ENCODE measurements at places on chromosomes 16 and 17.

GRCh38 chr17:77011173-77012011, 129.4 kb upstream of the SEC14L1 start:
- DNase-seq: no peak

DNA sequence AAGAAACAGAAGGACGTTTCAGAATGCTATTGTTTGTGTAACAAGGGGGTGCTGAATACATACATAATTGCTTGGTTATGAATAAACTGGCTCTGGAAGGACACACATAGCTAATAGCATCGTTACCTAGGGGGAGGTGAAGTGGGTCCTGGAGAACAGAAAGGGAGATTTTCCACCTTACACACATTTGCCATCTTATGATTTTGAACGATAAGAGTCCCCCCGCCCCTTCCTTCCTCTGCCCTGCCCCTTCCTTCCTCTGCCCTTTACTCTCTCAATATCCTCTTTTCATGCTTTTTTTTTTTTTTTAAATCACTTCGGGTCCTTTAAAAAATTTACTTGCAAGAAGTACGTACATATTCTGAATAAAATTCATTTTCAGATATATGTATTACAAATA, 902 bp upstream of the DHRS7B start:
- no peak for DNase-seq

GRCh38 chr17:64244165-64244564, 18.9 kb downstream of the TEX2 start:
- no peak for DNase-seq

GRCh38 chr17:17783116-17783824, 53.5 kb downstream of the SREBF1 start:
- DNase-seq: peak; percentile 49

DNA sequence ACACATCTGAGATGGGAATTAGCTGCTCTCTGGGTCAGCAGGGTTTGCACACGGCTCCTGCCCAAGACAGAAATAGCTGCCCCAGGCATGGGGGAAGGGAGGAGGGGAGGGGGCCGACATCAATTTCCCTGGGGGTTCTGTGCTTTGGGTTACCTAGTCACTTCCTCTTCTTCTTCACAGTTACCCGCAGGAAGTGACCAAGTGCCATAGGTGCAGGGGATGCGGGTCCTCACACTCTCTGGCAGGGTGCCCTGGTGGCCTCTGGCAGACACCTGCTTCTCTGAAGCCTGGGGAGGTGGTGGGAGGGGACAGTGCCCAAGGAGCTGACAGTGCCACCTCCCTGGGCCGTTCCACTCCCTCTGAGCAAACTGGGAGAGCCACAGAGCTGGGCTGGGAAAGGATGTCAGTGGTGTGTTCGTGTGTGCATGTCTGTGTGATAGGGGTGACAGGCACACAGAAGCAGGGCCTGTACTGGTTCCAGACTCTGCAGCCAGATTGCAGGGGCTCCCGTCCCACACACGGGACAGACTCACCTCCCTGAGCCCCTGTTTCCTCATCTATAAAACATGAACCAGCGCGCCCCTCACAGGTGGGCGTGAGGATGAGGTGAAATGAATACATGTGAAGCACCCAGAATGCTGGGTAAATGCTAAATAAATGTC, 18.2 kb downstream of the SCN4A start:
- DNase-seq: no peak

- no peak for DNase-seq
Measured at GRCh38 chr16:60755907-60756306, 1280.3 kb downstream of the CDH8 start.

DNA sequence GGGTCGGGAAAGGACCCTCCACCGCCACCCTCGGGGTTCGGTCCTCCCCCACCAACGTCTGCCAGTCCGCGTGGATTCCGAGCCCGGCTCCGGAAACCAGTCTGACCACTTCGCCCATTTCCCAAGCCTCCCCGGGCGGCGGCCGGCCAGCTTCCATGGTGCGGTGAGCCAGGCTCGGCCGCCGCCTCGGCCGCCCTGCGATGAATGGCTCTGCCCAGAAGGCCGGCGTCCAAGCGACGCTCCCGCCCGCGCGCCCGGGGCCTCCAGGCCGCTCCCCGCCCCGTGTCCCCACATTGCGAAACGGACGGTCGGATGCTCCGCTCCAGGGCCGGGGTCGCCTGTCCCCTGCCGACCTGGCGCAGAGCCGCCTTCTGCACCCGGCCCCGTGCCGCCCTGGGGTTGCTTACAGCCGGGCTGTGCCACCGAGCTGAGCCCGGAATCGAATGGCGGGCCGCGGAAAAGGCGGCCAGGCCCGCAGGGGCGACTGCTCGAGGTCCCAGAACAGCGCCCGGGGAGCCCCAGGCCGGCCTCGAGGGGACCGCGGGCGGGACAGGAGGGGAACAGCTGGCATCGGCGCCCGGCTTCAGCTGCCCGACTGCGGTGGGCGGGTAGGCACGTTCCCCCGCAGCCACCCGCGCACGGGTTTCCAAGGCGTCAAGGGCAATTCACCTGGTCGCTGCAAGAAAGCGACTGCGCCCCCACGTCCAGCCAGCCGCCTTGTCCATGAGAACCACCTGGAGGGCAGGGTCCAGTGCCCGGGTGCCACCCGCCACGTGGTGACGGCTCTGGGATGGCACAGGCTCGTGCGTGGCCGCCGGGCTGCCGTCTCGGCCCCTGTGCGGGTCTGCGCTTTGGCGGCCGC, 18.3 kb upstream of the CBX8 start:
- peak; percentile 19 for DNase-seq

GRCh38 chr17:4073983-4074830, 68.6 kb downstream of the ZZEF1 start:
- DNase-seq: no peak

DNA sequence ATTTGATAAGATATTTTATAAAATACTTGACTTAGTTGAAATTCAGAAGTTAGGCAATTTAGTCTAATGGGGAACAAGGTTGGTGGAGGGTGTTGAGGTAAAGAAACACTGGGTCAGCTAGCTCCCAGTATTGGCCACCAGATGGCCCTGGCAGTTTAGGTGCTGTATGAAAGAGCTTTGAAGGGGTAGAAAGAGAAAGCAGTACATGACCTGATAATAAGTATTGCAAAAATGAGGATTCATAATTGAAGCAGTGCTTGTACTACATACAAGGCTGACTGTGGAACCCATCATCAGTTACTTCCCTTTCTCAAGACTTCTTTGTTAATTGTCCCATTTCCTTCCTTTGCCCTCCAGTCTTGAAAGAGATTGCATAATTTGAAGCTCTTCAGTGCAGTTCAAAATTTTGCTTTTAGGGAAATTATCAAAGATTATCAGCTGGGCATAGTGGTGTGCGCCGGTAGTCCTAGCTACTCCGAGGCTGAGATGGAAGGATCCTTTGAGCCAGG, 29.4 kb downstream of the TANC2 start:
- no peak for DNase-seq

DNA sequence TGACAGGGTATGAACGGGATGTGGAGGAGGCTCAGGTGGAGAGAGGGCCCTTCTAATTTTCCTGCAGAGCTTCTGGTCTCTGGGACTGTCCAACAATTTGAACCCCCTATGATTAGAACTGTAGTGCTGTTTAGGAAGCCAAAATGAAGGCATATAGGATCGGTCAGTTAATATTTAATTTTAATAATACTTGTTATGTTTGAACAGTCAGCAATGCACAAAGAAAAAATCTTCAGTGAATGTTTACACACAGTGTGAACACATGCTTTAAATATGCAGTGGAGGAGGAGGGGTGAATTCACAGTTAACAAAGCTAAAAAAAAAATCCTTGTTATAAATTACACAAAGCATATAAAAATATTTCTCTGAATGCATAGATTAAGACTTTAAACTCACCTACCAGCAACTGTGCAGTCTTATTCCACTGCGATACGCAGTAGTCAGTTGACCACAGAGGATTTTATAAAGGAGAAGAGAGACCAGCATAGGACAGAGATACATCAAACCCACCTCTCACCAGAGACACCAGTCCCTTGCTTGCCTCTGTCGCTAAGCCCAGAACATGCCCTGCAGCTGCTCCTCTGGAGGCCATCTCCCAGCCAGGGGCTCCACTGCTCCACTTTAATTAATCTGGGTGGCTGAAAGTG, 14.6 kb downstream of the ANKRD40 start:
- no peak for DNase-seq

GRCh38 chr16:7405166-7405565, 72.5 kb downstream of the RBFOX1 start:
- DNase-seq: no peak

DNA sequence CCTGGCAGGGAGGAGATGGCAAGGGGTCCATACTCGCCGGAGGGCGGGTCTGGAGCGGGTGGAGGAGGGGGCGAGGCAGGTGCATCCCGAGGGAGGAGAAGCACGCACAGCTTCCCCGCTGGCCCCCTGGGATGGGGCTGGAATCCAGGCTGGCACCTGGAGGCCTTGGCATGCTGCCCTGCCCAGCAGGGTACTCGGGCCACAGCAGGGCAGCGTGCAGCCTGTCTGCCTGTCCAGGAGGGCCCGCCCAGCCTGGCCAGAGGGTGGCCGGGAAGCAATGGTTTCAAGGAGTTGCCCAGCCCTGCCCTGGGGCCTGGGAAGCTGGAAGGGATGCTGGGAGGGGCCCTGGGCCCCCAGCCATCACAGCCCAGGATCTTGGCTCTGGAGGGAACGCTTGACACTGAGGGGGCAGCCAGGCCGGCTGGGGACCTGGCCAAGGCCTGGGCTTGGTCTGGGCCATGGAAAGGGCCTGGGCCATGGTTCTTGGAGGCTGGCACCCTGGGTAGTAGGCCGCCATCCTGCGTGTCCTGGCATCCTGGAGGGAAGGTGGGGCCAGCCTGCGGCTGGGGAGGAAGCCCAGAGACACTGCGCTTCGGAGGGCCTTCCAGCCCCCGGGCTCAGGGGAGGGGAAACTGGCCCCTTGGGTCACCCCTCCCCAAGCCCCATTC, 1.1 kb downstream of the GLIS2 start:
- DNase-seq: no peak

GRCh38 chr16:57329718-57330327, 28.8 kb upstream of the CCL22 start:
- no peak for DNase-seq

DNA sequence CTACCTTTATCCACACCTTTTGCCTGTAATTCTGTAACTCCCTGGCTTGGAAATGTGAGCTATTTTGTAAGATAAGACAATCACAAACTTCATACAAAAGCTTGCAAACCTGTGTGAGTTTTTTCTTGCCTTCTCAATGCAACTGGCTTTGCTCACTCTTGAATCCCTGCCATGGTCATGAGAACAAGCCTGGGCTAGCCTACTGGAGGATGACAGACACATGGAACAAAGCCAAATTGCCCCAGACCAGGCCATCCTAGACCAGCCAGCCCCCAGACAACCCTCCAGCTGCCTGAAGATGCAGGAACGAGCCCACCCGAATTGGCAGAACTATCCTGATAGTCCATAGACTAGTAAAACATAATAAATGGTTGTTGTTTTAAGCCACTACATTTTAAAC, 466.6 kb upstream of the ERCC4 start:
- no peak for DNase-seq

GRCh38 chr17:46199379-46199778, 6.2 kb upstream of the KANSL1 start:
- no peak for DNase-seq

- no peak for DNase-seq
Measured at GRCh38 chr17:46782250-46782953, 36.1 kb downstream of the WNT3 start.

GRCh38 chr17:34727601-34728000, 148.2 kb downstream of the TMEM132E start:
- DNase-seq: no peak

GRCh38 chr17:35489944-35490343, 41.4 kb upstream of the SLFN13 start:
- DNase-seq: no peak

GRCh38 chr16:89418352-89418751, 72.0 kb downstream of the ANKRD11 start:
- DNase-seq: no peak

DNA sequence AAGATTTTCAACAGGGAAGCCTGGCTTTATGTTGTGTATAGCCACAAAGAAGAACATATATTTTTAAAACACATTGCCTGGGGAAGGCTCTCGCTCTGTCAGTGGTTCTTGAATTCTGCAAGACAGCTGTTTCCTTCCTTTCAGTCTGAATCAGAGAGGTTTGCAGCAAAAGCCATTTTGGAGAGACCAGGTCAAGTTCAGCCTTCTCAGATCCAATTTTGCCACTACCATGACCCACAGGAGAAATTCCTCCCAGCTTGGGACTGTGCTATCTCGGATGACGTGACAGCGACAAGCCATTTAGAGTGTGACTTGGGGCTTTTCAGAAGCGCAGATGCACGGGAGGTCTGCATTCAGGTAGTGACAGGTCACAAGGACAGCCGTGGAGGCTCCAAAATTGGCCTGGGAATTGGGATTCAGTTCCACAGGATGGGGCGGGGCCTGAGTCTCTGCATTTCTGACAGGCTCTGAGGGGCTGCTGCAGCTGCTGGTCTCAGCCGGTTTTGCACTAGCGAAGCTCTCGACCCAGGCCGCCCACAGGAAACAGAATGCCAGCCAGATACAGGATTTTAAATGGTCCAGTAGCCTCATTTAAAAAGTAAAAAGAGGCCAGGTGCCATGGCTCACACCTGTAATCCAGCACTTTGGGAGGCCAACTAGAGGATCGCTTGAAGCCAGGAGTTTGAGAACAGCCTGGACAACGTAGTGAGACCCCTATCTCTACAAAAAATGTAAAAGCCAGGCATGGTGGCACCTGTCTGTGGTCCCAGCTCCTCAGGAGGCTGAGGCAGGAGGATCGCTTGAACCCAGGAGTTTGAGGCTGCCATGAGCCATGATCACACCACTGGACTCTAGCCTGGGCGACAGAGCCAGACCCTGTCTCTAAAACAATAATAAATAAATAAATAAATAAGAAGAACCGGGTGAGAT, 196.6 kb upstream of the CIBAR2 start:
- no peak for DNase-seq

DNA sequence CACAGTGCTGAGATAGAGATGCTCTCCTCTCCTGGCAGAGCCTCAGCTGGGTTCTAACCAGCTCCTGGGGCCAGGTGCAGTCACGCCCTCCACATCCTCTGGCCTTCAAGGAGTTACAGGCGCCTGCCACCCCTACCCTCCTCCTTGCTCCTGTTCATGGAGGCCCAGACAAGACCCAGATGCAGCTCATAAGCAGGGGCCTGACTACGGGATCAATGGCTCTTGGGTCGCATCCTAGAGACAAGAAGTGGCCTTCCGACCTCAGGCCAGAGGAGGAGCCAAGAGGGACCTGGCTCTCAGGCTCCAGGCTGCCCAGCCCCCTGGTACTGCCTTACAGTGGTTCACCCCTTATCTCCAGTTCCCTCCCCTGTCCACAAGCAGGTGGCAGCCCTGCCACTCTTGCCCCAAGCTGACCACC, 23.0 kb downstream of the ARHGAP27 start:
- DNase-seq: no peak
